ENCODE measurements at places on chromosomes 7 and 10.

DNA sequence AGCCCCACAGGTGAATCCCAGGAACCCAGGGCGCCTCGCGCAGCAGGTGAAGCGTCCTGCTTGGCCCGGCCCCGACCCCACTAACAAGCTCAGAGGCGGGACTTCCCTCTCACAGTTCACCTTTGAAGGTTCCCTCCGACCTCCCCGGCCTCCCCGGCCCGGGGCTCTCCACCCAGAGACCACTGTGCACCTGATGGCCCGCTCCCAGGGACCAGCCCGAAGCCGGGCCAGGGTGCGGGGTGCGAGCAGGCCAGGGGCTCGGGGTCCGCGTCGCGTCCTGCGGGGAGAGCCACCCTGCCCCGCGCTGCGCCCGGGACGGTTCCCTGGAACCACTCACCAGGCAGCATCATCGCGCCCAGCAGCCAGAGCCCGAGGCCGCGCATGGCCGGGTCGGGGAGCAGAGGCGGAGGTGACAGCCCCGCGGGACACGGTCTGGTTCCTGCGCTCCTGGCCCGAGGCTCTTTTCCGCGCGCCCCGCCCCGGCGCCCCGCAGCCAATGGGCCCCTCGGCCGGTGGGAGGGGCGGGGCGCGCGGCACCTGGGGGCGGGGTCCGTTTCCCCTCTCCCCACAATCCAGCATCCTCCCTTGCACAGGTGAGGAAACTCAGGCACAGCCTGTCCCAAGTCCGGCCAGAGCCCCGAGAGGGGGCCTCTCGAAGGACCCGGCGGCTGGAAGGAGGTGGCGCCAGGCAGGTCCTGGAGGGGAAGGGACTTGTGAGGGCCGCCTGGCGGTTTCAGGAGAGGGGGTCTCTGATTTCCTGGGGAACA, at the start of gene ADAM8:
Gene ADAM8 (minus strand): TSS at position 434 of the 767 bp plus-strand sequence. CDS start 51 bp downstream, at position 383.
- DNase-seq, result peak; percentile 86

DNA sequence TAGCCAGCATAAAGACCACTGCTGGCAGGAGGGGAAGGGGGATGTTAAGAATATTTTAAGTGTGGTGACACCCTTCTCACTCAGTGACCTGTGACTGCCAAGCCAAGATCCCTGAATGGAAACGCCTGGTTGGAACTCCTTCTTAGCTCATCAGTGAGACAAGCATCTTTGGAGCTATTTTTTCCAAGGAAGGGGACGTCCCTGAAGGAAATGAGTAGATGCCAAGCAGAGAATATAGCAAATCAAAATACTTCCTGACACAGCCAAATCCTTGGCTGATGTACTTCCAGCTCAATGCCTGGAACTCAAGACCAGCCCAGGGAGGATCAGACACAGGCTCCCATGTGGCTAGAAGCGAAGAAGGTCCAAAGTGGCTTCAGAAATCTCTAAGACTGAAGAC, 82.2 kb downstream of the SORBS1 start:
- DNase-seq, result no peak

- no peak for DNase-seq
Observed at GRCh38 chr10:129055986-129056385, 411.1 kb upstream of the MGMT start.

DNA sequence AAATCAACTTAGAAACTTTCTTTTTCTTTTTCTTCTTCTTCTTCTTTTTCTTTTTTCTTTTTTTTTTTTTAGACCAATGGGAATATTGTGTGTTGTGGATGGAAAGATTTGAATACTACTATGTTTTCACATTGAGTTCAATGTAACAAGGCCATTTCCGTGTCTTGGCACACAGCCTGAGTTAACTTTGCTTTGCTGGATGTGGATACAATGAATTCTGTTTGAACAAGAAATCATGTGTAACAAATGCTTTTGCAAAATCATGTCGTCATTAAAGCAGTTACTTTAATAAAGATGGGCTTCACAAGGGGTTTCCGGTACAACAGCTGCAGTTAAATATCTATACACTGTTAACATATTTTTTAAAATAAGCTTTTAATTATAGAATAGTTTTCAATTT, 13.5 kb upstream of the ENTPD1 start:
- no peak for DNase-seq

DNA sequence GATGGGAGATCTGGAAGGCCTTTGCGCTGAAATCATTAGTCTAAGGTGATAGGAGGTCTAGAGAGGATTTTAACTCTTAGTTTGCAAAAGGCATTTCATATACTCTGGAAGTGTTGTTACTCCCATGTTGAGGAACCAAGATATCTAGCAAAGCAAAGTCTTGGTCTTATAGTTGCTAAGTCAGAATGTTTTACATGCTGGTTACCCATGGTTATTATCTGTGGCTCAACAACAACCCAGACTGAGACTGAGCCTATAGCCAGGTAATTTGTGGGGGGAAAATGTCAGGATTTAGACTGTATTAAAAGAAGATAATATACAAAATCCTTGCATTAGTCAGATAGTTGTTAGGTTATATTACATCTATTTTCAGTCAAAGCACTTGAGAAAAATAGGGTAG, 50.9 kb downstream of the LSMEM1 start:
- no peak for DNase-seq

DNA sequence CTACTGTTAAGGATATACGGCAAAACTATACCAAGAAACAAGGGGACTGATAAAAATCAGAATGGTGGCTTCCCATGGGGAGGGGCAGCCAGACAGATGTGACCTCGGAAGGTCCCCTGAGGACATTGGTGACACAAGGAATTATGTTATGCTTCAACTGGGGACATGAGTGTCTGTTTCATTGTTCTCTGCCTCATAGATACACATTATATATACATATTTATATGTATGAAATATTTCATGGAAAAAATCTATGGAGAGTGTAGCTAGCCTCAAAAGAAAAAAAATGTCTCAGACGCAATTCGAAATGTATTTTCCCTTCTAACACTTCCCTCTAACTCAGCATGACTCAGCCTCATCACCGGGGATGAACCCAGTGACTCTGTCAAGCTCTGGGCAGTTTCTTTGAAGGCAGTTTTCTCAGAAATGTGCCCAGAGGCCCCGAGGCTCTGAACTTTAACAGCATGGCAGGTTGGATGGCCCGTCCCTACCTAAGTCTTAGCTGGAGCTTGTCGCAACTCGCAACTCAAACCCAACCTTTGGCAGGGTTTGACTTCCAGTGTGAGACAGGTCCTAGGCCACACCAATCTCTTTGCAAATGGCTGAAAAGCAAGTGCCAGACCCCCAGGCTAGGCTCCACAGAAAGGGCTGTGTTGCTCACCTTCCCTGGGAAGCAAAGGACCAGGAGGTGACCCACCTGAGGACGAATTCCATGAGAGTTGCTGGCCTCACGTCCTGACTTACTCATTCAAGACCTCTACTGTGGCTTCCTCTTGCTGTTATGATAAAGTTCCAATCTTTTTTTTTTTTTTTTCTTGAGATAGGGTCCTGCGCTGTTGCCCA, 86.9 kb downstream of the CARD11 start:
- DNase-seq, result peak; percentile 69

DNA sequence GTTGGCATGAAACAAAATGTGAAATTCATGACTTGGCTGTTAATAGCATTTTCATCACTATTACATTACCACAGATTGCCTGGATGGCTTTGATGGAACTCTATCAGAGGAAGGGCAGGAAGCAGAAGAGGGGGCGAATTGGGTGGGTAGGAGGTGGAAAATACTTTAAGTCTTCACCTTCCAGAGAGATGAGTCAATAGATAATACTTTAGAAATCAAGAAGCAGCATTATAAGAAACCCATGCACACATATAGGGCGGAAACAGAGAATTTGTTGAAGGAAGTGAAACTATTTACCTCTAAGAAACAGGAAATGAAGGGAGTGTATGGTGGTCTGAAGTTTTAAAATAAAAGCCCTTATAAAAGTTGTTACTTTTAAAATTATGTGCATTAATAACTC, 152.1 kb upstream of the TARP start:
- DNase-seq, result no peak

DNA sequence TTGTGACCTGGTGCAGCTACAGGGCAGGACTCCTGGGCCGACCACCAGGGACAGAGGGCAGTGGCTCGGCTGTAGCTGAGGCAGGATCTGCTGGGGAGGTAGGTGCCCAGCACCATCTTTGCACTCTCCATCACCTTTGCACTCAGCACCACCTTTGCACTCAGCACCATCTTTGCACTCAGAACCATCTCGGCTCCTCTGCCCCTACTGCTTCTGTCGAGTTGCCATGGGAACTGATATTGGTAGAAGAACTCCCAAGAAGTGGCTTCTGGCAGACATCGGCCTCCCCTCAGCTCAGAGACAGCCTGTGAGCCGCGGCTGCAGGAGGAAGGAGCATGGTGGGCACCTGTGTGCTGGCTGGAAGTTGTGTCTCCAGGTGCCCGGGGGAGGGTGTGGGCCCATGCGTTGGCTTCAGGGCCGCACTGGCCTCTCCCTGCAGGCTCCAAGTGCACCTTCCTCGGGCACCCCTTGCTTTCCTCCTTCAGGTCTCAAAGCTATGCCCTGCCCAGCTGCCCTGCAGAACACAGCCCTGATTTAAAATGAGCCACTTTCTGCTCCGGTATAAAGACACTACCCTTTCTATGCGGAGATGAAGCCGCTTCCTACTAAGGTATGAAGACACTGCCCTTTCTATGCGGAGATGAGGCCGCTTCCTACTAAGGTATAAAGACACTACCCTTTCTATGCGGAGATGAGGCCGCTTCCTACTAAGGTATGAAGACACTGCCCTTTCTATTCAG, 514.5 kb downstream of the PTPRN2 start:
- DNase-seq, result no peak

Measured in activated T-cell treated with anti-CD3 and anti-CD28 coated beads, Interleukin-2, amount 50 U/mL, for 72 hours (primary cell).